ENCODE measurements at places on chromosomes 7 and 10. TPM values are rescaled to one million over a fixed set of nuclear protein-coding genes. Genes with fewer than 3 reads are reported as not detected.

SLC29A4 gene
- 0.90 TPM for total RNA-seq

GTF2IRD1 gene
- total RNA-seq, result 5.9 TPM

APBB1IP gene
- total RNA-seq, result 5.9 TPM

MTG1 gene
- total RNA-seq, result 25.4 TPM

UNCX gene
- total RNA-seq, result not detected

GOLGA7B gene
- not detected for total RNA-seq
